ENCODE measurements at places on chromosomes 11 and 22. TPM values are rescaled to one million over a fixed set of nuclear protein-coding genes. Genes with fewer than 3 reads are reported as not detected.

KIAA1671 gene
- 14.2 TPM for polyA plus RNA-seq

MYO7A gene
- 1.2 TPM for polyA plus RNA-seq

NUDT8 gene
- 43.1 TPM for polyA plus RNA-seq

THY1 gene
- polyA plus RNA-seq: 1.2 TPM

RAPSN gene
- polyA plus RNA-seq: 0.13 TPM

SOX6 gene
- 2.4 TPM for polyA plus RNA-seq

PVALB gene
- not detected for polyA plus RNA-seq
